Lung microvascular endothelial cell (primary cell): ENCODE measurements at places on chromosomes 2 and 18. TPM values are rescaled to one million over a fixed set of nuclear protein-coding genes. Genes with fewer than 3 reads are reported as not detected.

Gene ZSWIM2
- total RNA-seq: not detected in 2 replicates

Gene IL36RN
- total RNA-seq: not detected in 2 replicates

Gene POTEI
- 0.22 and 0.79 TPM in 2 replicates for total RNA-seq

Gene CAPN13
- not detected in 2 replicates for total RNA-seq

Gene CPLX4
- total RNA-seq: not detected in 2 replicates

Gene UGT1A10
- not detected in 2 replicates for total RNA-seq

Gene AKAIN1
- total RNA-seq: not detected in 2 replicates

Gene FBXO48
- total RNA-seq: 0.20 and 0.22 TPM in 2 replicates

Gene FAP
- under 0.01 and 0.20 TPM in 2 replicates for total RNA-seq

Gene STPG4
- 0.20 TPM in 1 of 2 replicates, not detected in the other for total RNA-seq

Gene MAP3K19
- total RNA-seq: not detected in 2 replicates

Gene QPCT
- 0.60 and 3.7 TPM in 2 replicates for total RNA-seq

Gene B3GNT7
- 4.4 and 20.4 TPM in 2 replicates for total RNA-seq

Gene PCARE
- total RNA-seq: not detected in 2 replicates

GRCh38 chr2:173388795-173389194 lies 34.1 kb downstream of the CDCA7 start:
- no peak for DNase-seq

DNA sequence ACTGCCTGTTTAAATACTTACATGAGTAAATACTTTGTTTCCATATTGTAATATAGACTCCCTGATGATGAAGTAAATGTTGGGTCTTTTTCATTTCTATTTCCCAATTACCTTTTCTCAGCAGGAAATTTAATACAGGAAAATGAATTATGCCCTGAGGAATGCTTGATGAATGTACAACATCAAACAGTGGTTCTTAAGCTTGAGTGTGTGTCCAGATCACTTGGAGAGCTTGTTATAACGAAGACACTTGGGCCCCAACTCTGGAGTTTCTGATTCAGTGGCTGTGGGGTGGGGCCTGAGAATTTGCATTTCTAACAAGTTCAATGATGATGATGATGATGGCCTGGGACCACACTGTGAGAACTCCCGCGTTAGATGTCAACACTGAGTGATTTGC lies 7.1 kb upstream of the ME2 start:
- no peak for DNase-seq

DNA sequence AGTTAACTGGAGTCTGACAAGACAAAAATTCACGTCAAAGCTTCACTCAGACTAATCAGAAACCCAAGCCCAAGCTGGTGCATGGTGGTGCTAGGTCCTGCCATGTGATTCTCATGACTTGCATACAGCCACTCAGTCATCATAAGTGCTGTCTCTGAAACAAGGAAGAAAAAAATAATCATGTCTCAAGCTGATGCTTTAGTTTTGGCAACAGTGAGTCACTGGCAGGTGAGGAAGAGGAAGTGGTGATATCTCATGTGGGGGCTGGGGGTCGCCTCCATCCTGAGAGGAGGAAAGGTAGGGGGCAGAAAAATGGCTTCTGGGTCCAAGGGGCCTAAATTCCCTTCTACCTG lies 136.3 kb downstream of the TMEM163 start:
- DNase-seq: no peak

GRCh38 chr18:45891806-45892205 lies 66.3 kb downstream of the SIGLEC15 start:
- peak; percentile 77 for DNase-seq

DNA sequence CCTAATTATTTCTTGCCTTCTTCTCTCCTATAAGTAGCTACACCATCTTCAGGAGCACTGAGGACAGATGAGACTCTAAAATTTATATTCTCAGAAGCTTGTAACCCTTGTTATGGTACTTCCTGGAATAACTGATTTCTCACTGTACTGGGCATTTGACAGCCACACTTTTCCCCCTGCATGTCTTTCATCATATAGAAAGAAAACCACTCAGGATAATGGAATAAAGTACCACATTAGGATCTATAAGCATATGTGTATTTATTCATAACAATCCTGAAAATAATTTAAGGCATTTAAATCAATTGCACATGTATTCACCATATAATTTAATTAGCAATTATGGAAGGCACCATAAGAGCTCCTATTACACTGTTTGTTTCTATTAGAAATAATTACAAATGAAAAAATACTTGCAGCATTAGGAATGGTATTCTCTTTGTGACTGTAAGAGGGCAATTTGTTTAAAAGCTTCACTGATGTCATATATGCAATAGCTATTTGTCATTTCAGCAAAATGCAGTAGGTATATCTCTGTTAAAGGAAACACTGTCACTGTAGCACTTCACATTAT lies 216.9 kb upstream of the FSHR start:
- DNase-seq: no peak

DNA sequence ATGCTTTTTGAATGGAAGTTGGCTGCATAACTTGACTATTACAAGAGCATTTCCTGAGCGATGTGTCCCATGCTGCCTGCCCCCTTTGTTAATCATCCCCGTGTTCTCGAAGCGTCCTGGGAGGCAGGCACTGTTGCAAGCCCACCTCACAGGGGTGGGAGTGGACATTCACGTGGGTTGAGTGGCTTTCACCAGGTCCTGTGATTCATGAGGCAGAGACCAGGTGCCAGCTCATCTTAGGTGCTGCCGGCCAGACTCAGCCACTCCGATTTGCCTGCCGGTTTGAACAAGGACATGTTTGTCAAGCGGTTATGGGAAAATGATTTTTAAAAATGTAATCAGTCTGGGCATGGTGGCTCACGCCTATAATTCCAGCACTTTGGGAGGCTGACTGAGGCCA lies 112.5 kb downstream of the ZNF532 start:
- peak; percentile 39 for DNase-seq

DNA sequence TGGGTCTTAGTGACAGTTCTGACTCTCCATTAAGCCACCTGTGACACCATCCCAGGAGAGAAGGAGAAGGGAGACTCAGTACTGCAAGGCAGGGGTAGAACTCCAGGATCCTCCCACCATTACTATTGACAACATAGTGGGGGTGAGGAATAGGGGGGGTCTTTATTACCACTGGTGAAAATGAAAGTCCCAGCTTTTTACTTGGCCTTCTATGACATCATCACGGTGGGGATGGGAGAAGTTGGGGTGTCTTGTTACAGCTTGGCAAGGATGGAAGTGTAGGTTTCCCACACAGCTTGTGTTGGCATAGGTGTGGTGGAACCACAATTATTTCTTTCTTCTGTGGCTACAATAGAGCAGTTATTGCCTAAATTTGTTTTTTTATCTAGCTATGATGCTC lies 203.9 kb upstream of the DTNA start:
- no peak for DNase-seq

- DNase-seq: no peak
Measured at GRCh38 chr2:60861736-60862135, 19.6 kb upstream of the REL start.

DNA sequence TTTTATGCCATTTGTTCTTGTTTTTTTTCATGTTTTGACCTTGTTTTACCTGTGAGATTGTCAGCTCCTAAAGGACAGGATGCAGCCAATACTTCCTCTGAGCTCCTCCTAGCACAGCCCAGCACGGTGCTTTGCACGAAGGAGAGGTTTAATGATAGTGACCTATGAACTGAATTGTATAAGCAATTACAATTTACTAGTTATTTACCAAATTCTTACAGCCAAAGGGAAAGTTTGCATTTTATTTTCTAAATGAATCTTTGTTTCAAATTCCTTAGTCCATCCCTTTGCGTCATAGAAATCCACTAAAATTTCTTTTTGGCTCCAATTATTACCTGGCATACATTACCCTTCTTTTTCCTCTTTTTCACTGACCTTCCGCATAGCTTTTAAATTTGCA lies 326.1 kb downstream of the TDRD15 start:
- DNase-seq: no peak

GRCh38 chr18:10421859-10422258 lies 32.6 kb upstream of the APCDD1 start:
- DNase-seq: no peak

GRCh38 chr2:164620873-164621763 lies at the start of gene GRB14:
Gene GRB14, minus strand, starts transcription at chr2:164621482. Its CDS starts 173 bp downstream, at chr2:164621309.
- peak; percentile 9 for DNase-seq

DNA sequence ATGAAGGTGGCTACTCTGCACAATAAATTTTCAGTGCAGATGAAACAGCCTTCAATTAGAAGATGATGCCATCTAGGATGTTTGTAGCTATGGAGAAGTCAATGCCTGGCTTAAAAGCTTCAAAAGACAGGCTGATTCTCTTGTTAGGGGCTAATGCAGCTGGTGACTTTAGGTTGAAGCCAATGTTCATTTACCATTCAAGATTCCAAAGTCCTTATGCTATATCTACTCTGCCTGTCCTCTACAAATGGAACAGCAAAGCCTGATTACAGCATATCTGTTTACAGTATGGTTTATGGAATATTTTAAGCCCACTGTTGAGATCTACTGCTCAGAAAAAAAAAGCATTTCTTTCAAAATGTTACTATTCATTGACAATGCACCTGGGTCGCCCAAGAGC lies 15.8 kb downstream of the TGFA start:
- no peak for DNase-seq

- DNase-seq: no peak
Measured at GRCh38 chr2:174040417-174040701, 75.2 kb upstream of the SP3 start.

DNA sequence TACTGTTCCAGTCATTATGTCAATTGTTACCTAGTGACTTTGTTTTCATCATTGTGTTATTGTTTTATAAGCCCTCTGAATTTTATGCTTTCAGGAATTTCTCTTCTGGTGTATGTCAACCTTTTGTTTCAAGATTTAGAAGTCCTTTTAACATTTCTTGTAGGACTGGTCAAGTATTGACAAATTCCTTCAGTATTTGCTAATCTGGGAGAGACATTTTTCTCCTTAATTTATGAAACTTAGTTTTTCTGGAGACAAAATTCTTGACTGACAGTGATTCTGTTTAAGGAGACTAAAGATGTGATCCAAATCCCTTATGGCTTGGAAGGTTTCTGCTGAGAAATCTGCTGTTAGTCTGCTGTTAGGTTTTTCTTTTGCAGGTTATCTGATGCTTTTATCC lies 84.9 kb upstream of the NT5C1B start:
- DNase-seq: no peak

GRCh38 chr2:32925283-32925815 lies 21.4 kb upstream of the LTBP1 start:
- no peak for DNase-seq

- no peak for DNase-seq
Measured at GRCh38 chr2:117963446-117963845, 50.4 kb downstream of the CCDC93 start.

DNA sequence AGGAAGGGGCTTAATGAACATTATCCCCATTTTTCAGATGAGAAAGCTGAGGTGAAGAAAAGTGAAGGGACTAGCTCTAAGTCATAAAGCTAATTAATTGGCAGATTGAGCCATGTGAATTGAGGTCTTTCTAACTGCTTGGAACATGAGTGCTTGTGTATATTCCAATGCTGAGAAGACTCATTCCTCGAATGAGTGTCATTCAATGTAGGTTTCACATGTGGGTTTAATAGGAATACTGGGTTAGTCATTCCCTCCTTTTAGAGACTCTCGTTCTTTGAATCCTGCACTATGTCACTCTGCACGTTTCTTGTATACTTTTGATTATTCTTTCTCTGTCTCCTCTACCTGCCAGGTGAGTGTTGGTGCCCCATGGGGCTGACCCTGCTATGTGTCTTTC lies 218.2 kb downstream of the HRH4 start:
- no peak for DNase-seq

DNA sequence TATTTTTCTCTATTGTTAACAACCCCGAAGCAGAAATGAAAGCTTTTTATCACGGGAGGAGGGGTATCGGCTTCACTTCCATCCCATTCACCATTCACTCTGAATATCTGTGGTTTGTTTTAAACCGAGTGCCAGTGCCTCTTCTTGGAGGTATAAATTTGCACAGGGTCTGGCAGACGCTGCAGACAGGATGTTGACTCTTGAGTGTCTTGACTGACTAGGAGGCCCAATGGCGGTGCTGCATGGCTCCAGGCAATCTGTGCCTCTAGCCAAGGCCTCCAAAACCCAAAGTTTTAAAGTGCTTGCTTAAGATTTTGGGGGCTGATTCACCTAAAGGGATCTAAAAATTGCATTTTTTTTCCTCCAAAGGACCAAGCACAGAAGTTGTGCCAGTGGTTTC lies 183.8 kb downstream of the LTBP1 start:
- no peak for DNase-seq

- no peak for DNase-seq
Measured at GRCh38 chr18:78992041-78993011, 12.7 kb downstream of the SALL3 start.

- no peak for DNase-seq
Measured at GRCh38 chr2:161381546-161381945, 34.6 kb upstream of the TBR1 start.

- peak; percentile 86 for DNase-seq
Measured at GRCh38 chr2:190948671-190949070, 65.3 kb downstream of the STAT1 start.

DNA sequence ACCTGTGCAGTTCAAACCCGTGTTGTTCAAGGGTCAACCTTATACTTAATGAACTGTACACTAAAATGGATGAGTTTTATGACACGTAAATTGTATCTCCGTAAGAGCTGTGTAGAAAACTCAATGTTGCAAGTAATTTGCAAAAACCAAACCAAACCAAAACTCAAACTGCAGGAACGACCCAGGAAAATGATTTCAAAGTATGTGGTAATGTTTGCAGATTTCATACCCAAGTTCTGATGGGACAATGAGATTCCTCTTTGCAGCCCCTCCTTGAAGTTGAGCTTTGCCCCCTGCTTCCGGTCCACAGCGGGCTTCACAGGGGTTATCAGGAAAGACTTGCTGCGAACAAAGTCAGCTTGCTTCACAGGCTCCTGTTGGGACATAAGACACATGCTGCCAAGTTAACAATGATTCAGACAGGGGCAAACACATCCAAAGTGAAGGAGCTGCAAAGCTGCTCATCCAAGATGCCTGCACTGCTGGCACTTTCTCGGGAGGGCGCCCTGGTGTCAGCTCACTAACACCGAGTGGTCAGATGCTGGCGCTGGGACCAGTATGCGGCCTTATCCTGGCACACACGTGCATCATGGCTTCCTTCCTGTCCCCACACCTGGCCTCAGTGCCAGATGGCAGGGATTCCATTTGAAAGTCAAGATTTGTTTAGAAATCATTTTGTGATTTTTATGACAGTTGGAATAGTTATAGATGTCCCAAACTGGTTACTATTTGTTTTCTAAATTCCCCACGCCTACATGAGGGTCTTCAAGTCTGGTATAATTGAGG lies 65.2 kb upstream of the MGAT4A start:
- DNase-seq: peak; percentile 59

- peak; percentile 8 for DNase-seq
Measured at GRCh38 chr2:44528595-44528994, 166.8 kb downstream of the CAMKMT start.

- DNase-seq: no peak
Measured at GRCh38 chr2:38262069-38262871, 114.8 kb downstream of the ATL2 start.

DNA sequence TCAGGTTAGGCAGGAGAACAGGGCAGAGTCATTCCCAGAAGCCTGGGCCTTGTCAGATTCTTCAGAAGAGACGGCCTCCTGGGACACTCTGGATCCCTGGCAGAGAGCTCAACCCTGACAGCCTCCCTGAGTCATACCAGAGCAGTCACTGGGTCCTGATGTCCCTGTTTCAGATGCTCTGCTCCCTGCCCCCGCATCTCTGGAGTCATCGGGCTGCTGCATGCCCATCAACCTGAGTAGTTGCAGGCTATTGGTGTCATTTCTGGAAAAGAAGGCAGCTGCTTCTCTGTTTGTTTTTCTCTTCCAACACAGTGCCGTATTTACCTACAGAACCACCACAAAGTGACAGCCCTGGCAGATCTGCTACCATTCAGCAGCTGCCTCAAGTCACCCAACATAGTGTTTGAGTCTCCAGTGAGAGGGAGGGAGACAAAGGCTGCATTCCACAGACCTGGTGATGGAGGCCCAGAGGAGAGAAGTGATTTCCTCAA lies 145.1 kb downstream of the B3GNT2 start:
- DNase-seq: no peak
